ENCODE measurements at places on chromosomes 2 and 18. TPM values are rescaled to one million over a fixed set of nuclear protein-coding genes. Genes with fewer than 3 reads are reported as not detected.
A peak's percentile ranks its signal among the peaks of the same experiment; 100 is the strongest.

DNA sequence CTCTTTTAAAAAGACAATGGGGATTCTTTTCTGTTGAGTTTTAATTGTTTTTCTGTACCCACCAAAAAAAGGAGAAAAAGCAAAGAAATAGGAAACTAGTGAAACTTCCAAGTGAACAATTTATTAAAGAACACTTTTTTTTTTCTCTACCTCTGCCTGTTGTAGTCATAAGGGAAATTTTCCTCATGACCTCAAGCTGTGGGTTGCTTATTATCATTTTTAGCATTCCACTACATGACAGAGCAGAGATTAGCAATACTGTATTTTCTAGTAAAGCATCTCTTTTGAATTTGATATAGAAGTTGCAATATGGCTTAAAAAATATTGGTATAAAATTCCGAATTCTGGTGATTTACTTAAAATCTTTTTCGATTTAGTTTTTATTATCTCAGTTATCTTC lies 87.9 kb upstream of the LRRTM1 start:
- DNase-seq, result no peak

DNA sequence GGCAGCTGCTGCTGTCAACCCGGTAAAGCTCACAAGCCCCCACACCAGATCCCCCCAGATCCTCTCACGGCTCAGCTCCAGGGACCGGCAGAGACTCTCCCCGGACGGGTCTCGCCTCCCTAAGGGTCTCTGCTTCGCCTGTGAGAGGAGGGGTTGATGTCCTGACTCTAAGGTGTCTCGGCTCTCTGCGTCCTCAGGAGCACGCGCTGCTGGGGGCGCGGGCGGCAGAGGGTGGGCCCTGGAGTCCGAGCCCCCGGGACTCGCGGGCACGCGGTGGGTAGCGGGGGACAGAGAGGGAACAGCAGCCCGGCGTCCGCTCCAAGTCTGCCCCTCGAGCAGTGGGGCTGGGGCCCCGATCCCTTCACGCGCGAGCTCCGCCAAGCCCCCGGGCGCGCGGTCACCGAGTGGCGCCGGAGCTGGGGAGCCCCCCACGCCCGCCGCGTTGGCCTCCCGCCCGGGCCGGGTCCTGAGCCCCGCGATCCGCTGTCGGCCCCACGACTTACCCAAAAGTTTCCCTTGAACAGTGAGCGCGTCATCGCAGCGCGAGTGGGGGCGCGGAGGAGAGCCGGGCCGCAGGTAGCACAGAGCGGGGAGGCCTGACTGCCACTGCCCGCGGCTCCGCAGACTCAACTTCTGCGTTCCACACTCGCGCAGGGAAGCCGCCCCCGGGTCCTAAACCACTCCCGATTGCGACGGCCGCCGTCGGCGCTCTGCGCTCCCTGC lies at the start of gene PSTPIP2:
Gene PSTPIP2, minus strand, starts transcription at position 608 of the 723 bp plus-strand sequence. Its CDS starts 72 bp downstream, at position 536.
- peak; percentile 62 for DNase-seq

GRCh38 chr2:74821177-74822126 lies 12.5 kb upstream of the HK2 start:
- no peak for DNase-seq

GRCh38 chr2:8006626-8007025 lies 675.2 kb upstream of the ID2 start:
- DNase-seq, result no peak

DNA sequence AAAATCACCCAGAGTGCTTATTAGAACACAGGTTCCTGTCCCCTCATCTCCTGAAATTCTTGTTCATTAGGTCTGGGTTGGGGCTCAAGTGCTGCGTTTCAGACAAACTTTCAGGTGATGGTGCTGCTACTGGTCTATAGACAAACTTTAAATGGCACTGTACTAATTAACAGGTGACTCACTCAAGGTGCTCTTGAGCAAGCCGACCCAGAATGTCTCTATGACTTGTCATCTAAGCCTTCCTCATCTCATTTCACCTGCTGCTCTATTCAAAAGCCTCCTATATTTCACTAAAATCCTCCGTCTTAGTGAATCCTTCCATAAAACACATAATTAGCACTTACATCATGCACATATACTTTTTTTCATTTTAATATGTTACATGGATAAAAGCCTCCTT lies 29.9 kb upstream of the STK39 start:
- no peak for DNase-seq

Gene STRN
- 24.7 TPM for total RNA-seq

Gene DNER
- total RNA-seq, result not detected

Gene CLEC4F
- total RNA-seq, result 0.34 TPM

Gene ACADL
- total RNA-seq, result 0.19 TPM

Gene ANKRD29
- total RNA-seq, result 4.2 TPM

Gene CENPA
- total RNA-seq, result 5.1 TPM

Gene C2orf15
- not detected for total RNA-seq

Gene PAIP2B
- 1.9 TPM for total RNA-seq

Gene CEBPZ
- total RNA-seq, result 56.0 TPM
